EH (cell line): ENCODE measurements at places on chromosomes 12 and 14.
A peak's percentile ranks its signal among the peaks of the same experiment; 100 is the strongest.

DNA sequence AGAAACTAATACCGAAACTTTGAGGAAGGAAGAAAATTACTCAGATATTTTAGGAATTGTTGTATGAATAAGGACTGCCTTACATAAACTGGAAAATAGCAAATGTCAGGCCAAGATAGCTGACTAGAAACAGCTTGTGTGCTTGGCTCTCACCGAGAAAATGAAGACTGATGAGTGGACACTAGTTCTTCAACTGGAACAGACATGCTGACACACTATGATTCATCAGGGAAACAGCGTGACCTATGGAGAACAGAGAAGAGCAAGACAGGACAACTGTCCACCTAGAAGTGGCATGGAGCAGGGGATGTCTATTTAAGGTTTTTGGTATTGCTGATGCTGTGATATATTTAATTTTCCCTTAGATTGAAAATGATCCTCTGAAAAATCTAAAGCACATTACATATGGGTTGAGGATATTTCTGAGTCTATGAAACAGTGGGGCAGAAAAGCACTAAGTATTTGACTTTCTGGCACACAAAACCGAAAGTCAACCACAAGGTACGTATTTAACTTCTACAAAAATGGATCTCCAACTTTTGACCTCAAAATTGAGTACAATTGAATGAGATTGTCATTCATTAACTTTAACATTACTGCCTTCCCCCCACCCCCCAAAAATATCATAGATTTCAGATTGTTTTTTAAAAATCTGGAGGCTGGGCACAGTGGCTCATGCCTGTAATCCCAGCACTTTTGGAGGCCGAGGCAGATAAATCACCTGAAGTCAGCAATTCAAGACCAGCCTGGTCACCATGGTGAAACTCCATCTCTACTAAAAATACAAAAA is 863.2 kb downstream of the LRFN5 start:
- no peak for DNase-seq

DNA sequence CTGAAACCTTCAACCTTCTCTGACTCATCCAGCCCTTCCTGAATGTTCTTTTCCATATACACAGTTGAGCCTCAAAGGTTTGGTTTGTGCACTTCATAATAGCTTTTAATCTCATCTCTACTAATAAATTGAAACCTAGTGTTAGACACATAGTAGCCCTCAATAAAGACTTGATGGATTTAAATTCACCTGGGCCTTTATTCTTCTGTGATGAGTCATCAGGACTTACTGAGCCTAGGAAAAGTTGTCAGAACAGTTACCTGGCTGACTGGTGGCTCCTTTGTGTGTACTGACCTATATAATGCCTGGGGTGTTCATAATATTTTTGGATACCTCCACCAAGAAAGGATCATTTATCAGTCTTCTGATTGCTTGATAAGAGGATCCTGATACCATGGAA is 86.4 kb upstream of the NTF3 start:
- DNase-seq, result no peak

DNA sequence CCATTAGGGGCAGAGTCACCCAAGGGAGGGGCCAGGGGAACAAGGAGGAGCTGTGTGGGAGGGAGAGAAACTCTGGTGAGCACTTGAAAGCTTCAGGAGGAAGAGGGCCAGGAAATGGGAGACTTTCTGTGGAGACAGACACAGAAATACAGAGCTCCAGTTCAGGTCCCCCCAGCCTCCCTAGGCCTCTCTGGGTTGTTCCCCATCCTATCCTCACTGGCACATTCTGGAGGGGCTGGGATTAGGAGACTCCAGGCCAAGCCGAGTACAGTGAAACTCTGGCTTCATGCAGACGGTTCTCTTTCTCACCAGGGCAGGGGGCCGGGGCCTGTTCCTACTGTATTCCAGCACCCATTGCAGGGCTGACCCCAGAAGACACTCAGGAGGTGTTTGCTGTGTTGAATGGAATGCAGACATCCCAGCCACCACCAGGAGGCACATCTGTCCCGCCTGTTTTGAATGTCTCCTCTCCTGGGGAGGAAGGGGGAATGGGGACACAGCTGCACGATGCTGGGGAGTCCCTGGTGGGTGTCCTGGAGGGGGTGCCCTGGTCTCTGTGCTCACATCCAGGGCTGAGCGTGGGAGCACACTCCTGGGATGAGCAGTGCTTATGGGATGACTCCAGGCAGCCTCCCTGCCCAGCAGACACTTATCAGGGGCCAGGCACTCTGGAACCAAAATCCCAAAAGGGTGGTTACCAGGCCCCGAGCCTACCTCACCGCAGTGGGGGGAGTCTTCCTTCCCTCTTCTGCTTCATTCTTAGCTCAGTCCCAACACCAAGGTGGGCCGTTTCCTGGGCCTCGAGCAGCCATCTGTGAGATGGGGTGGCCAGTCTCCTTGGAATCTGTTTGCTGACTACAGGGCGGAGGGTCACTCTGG is 5.5 kb upstream of the KRT84 start:
- peak; percentile 54 for DNase-seq

- peak; percentile 60 for DNase-seq
Observed at GRCh38 chr12:12741660-12742059, 24.5 kb downstream of the CDKN1B start.

- DNase-seq, result peak; percentile 64
Observed at GRCh38 chr12:19186722-19187661, 57.5 kb downstream of the PLEKHA5 start.

DNA sequence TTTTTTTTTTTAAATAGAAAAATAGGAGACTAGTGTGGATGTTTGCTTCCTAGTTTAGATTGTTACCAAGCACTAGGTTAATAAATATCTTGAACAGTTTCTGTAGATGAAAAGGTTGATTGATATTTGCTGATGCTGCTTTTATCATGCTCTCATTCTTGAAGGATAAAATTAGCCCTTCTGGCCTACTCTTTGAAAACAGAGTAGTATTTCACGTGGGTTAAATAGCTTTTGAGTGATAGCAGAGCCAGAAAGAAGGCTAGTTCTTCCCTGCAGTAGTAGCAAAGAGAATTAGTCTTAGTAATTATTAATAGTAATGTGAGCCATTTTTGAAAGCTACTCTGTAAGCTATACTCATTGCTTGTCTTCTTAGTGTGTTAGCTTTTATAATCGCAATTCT is 5.2 kb downstream of the NEDD1 start:
- no peak for DNase-seq

GRCh38 chr14:94377866-94378470 is 10.4 kb downstream of the SERPINA1 start:
- DNase-seq, result no peak

DNA sequence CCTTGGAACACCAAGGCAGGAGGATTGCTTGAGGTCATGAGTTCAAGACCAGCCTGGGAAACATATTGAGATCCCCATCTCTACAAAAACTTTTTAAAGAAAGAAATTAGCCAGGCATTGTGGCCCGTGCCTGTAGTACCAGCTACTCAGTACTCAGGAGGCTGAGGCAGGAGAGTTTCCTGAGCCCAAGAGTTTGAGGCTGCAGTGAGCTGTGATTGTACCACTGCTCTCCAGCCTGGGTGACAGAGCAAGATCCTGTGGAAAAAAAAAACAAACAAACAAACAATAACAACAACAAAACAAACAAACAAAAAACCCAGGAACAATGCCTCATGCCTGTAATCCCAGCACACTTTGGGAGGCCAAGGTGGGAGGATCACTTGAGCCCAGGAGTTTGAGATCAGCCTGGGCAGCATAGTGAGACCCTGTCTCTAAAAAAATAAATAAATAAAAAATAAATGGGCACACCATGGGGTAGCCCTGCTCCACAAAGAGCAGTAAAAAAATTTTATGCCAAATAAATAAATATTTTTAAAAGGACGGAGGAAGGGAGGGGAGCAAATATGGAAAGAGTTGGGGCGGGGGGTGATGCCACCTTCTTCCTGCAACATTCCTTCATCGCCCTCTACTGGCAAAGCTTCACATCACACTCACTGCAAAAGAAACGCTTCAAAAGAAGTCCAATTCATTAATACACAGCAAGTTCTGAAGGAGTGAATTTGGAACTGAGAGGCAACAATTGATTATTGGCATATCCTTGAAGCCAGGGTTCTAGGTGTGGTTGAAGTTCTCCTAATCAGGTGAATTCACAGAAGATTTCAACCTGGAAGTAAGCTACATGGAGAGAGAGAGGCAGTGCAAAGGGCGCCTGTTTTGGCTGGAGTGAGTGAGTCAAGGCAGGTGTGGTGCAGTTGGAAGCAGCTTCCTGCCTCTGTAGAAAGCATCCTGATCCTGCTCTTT is 8.8 kb upstream of the GNPTAB start:
- peak; percentile 70 for DNase-seq

GRCh38 chr14:30373526-30373925 is 185.4 kb upstream of the G2E3 start:
- no peak for DNase-seq
